SHP77 treated with DMSO at 0.1 percent for 48 hours (cell line): ENCODE measurements at places on chromosomes 13 and 19.

DNA sequence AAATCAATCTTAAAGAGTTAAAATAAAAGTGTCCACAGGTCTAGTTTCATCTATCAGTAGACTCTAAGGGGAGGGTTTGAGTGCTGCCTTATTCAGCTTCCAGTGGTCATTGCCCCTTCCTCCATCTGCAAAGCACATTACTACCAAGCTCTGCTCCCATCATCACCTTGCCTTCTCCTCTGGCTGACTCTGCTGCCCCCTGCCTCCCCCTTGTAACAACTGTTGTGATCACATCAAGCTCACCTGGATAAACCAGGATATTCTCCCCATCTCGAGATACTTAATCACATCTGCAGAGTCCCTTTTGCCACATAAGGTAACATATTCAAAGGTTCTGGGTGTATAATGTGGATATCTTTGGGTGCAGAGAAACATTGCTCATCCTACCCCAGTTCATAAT is 43.3 kb upstream of the GPC6 start:
- no peak for DNase-seq

DNA sequence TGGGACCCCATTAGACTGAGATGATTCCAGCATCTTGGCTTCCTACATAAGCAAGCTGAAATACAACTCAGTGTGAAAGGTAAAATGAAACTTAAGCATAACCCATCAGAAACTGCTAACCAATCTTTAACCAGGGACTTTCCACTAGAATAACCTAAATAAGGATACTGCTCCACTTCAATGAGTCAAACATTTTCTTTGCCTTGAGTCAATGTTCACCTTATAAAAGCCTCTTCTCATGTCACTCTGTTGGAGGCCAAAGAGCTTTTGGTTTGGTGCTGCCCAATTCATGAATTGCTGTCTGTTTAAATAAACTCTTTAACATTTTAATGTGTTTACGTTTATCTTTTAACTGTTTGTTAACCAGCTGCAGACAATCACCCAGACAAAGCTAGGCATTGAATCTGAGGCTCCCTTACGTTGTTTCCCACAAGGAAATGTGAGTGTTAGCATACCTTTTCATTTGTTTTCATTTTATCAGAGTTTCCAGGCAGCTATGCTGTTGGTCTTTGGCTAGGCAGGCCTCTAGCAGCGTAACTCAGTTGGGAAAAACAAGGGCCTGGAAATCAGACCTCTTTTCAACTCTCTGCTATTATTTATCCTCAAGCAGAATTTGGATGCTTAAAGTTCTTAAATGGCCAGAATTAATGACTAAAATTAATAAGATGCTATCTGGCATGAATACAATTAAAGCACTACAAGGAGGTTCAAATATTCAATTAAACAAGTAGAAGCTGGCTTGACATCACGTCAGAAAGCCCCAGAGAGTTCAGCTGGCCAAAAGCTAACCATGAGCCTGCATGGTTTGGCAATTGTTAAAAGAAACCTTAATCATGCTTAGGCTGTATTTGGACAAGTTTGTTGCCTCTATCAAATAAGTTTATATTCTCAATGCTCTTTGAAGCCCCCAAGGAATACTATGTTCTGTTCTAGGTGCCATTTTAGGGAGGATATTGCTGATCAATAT is 200.2 kb downstream of the DCLK1 start:
- no peak for DNase-seq

GRCh38 chr13:75830842-75831241 is 194.7 kb downstream of the LMO7 start:
- no peak for DNase-seq

- no peak for DNase-seq
These were observed 497.2 kb downstream of the DIAPH3 start for GRCh38 chr13:59666504-59666903.

GRCh38 chr13:100611678-100612492 is 23.3 kb upstream of the GGACT start:
- DNase-seq, result no peak

- DNase-seq, result no peak
These were observed 93.1 kb downstream of the STOML3 start for GRCh38 chr13:38897521-38897920.

GRCh38 chr13:105329359-105329758 is 1206.1 kb downstream of the EFNB2 start:
- no peak for DNase-seq

DNA sequence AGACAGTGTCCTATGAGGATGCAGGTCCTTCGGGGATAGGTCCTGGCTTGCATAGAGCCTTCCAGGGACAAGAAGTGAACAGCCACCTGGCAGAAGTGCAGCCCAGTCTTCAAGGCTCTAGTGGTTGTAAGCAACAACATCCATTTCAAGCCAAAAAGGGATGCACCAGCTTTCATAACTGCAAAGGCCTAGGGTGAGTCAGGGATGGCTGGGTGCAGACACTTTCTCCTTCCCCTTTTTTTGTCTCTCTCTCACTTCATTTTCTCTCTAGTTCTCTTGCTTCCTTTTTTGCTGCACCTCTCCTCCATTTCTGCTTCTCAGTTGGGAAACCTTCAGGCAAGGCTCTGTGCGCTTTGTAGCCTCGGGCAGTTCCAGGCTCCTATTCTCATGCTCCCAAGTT is 196.2 kb upstream of the ZNF536 start:
- DNase-seq, result no peak

DNA sequence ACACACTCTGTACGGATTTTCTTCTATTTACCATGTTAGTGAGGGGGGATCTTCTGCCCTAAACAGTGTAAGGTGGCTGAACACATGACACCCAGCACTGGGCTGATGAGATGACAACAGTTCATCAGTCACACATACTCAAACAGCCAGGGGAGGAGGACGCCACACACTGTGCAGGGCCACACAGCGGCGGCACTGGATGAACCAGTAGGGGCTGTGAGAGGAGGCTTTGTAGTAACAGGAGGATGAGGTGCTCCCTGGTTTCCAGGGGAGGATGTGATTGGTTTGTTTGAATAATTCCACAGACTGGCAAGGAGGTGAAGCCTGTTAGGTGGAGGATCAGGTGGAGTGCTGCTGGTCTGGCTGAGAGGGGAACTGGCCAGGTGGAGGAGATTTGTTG is 16.3 kb upstream of the GTF3A start:
- DNase-seq, result no peak

DNA sequence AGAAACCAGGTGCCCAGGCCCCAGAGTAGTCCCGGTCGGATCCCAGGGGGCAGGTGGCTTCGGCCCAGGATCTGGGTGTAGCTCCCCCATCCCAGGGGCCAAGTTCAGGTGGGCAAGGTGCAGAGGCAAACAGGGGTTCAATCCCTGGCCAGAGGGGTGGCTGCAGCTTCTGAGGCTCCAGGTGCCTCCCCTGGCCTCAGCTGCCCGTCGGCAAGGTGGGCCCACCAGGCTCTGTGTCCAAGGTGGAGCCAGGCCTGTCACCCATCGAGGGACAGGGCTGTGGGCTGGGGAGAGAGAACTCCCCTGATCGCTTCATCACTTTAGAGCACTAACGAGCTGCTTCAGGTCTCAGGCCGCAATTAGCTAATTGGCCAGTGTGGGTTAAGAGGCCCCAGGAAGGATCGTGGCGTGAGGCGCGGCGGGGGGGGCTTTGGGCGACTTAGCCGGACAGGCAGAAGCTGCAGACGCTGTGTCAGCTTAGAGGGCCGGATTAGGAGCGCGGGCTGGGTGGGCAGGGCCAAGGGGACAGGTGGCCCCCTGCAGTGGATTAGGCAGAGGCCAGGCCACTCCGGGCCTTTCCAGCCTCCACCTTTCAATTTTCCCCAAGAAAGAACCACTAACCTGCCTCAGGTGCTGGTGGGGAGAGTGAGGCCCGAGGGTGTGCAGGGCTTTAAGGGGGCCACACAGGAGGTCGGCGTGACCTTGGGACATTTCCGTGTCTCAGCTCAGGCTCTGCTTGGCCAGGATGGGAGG is 2.8 kb upstream of the RAX2 start:
- DNase-seq, result no peak

DNA sequence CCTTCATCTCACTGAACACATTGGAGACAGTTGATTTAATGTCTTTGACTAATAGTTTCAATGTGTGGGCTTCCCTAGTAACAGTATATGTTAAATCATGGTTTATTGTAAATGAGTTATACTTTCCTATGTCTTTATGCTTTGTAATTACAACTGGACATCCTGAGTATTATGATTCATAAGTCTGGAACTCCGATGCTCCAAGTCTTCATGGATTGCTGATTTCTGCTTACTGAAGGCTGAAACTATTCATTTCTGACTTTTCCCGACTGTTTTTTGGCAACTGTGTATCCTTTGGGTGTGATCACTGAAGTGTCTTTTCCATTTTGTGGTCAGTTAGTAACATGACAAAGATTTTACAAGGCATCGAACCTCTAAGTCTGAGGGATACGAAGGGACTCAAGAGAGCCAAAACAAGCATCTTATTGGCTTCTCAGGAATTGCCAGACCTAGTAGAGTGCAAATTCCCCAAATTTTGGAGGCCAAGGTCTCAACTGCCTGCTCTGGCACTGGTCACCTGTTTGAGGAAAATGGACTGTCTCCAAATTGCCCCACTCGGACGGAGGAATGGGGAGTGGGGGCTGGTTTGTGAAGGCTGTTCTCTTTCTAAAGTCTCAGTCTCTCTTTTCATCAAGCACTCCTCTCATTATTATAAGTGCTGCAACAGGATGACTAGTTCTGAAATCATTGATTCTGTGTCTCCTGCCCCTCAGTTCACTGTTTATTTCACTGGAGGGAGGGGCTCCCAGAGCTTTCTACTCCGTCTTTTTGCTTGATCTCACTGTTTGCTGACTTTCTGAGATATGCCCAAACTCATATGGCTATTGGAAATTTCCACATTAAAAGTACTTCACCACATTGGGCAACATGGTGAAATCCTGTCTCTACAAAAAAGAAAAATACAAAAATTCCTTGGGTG is 20.2 kb upstream of the CD70 start:
- no peak for DNase-seq

- no peak for DNase-seq
These were observed 21.6 kb downstream of the CPAMD8 start for GRCh38 chr19:17005000-17005399.
